ENCODE measurements at places on chromosomes 16 and 17.

DNA sequence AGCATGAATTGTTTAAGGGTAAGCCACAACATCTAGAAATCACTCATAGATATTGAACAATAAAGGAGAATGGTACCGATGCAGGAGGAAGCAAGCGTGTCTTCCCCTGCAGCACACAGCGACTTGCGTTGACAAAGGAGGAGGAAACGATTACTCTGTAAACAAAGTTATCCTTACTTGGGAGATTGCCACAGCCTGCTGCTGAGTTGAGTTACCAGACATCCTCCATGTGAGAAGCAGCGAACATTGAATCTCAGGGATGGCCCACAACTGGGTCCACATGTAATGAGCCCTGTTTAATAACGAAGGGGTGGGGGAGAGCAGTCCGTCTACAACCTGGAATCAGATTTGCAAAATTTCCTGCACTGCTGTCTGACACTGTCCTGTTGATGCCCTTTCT is 27.7 kb downstream of the CLUH start:
- no peak for DNase-seq

- no peak for DNase-seq
Observed at GRCh38 chr16:66418165-66418962, 8.7 kb upstream of the BEAN1 start.

DNA sequence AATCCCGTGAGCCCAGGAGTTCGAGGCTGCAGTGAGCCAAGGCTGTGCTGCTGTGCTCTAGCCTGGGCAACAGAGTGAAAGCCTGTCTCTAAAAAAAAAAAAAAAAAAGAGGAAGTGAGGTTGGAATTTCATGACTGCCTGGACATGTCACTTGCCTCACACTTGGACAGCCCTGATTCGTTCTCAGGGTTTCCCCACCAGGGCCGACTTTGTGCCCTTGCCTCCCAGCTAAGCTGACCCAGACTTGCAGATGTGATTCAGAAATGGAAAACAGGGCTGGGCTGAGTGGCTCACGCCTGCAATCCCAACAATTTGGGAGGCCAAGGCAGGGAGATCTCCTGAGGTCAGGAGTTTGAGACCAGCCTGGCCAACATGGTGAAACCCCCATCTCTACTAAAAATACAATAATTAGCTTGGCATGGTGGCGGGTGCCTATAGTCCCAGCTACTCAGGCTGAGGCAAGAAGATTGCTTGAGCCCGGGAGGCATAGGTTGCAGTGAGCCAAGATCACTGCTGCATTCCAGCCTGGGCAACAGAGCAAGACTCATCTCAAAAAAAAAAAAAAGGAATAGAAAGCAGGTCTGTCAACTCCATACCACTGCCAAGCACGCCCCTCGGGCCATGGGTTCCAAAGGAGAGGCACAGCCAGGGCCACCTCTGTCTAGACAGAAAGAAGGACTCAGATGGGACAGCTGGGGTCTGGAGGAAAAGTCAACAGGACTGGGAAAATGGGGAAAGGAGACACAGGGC is 46.9 kb downstream of the SOCS1 start:
- DNase-seq, result no peak

DNA sequence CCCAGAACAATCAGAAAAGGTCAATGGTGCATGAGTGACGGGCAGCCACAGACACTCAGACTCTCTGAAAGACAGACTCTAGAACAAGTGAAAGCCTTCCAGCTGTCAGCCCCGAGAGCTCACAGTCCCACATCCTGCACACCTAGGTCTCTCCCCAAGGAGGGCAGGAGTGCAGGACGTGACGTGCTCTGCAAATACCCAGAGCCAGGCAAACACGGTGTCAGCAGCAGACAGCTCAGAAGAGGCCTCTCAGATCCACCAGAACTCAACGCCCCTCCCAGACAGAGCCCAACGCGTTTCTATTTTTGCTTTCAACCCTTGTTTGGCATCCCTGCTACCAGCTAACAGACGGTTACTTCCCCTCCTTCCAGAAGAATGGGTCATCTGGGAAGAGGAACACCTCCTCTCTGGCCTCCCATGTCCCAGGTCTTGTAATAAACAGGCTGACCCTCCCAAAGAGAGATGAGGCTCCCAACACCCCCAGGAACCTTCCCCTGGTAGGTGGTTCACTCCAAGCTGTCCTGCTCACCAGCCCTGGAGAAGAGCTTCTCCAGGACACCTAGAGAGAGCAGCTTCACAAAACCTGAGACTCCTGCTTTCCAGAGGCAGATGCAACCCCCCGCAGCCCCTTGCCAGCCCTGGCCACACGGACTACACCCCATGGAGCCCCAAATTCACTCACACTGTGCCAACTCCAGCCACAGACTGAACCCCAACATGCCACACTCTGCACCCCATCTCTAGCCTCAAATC is 7.6 kb downstream of the PITPNM3 start:
- no peak for DNase-seq

- DNase-seq, result no peak
Observed at GRCh38 chr16:55048745-55049144, 118.1 kb downstream of the IRX5 start.

DNA sequence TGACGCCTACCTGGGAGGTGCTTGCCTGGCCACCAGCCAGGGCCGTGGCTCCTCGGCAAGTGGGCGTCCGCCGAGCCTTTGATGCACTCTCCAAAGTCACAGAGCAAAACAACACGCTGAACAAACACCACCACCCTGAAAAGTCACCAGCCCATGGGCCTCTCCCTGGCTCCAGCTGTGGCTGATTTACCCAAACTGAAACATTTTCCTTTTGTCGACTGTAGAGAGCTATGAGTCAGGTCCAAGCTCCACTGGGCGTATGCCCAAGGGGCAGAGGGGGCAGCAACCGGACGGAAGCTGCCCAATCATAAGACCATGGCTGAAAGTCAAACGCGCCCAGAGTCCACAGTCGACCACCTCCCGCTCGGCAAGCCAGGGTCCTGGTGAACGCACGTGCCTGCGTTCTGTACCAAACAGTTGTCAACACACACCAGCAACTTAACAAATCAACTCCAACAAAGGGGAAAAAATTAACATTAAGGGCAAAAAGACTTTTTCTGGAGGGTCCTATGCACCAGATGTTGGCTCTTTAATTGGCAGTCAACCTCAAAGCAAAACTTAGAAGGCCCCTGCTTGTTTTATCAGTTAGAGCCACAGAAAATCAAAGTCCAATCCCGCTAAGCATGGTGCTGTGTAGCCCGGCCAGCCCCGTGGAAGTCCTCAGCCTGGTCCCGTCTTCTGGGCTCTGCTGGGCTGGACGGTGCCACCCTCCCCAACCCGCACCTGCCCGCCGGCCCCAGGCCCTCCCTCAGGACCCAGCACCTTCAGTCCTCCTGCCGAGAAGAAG is 47.3 kb downstream of the TBC1D16 start:
- no peak for DNase-seq

DNA sequence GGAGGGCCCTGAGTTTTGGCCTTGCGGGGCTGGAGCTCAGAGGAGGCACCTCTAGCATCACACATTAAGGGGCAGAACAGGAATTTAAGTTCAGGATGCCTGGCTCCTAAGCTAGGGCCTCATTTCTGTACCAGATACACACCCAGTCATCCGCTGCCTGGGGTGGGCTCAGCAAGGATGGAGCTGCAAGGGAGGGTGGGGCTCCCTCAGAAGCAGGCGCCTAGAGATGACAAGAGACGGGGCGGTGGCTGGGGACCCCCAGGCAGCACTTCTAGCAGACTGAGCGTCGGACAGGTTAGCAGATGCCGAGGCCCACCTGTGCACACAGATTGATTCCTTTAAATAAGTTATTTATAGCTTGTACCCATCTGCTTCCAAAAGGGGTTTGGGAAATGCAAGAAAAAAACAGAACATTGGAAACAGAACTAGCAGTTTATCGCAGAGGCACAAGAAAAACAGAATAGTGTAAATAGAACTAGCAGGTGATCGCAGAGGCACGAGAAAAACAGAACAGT is 47.6 kb upstream of the CBFA2T3 start:
- DNase-seq, result no peak

DNA sequence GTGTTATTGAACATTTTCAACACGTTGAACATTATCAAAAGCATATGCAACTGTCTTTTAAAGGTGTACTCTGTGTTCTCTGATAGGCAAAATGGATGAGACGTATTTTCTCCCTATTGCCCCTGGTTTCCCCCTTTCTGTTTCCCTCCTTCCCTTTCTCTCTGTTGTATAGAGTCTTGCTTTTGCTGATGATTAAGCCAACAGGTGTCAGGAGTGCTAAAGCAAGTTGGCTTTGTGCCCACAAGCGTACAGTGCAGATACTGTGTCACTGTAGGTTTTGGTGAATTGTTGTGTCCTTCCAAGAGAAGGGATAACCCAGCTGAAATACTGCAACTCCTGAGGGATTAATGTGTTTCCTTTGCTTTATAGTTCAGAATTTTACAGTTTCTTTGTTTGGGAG is 74.4 kb downstream of the COX10 start:
- DNase-seq, result no peak
